ENCODE measurements at places on chromosomes 11 and 22. TPM values are rescaled to one million over a fixed set of nuclear protein-coding genes. Genes with fewer than 3 reads are reported as not detected.

TCN1 gene
- total RNA-seq, result not detected

PTPRCAP gene
- total RNA-seq, result 1.6 TPM

HORMAD2 gene
- total RNA-seq, result not detected

OR52I2 gene
- not detected for total RNA-seq

RFPL1 gene
- not detected for total RNA-seq

OR52W1 gene
- not detected for total RNA-seq

MPZL3 gene
- total RNA-seq, result 61.1 TPM

ACTN3 gene
- not detected for total RNA-seq

RIMBP3C gene
- 0.87 TPM for total RNA-seq

PGM2L1 gene
- total RNA-seq, result 7.6 TPM

HOATZ gene
- total RNA-seq, result not detected

BUD13 gene
- 16.1 TPM for total RNA-seq
